Activated CD4-positive, alpha-beta T cell treated with anti-CD3 and anti-CD28 coated beads for 4 hours (primary cell): ENCODE measurements at places on chromosomes 1 and 21.

DNA sequence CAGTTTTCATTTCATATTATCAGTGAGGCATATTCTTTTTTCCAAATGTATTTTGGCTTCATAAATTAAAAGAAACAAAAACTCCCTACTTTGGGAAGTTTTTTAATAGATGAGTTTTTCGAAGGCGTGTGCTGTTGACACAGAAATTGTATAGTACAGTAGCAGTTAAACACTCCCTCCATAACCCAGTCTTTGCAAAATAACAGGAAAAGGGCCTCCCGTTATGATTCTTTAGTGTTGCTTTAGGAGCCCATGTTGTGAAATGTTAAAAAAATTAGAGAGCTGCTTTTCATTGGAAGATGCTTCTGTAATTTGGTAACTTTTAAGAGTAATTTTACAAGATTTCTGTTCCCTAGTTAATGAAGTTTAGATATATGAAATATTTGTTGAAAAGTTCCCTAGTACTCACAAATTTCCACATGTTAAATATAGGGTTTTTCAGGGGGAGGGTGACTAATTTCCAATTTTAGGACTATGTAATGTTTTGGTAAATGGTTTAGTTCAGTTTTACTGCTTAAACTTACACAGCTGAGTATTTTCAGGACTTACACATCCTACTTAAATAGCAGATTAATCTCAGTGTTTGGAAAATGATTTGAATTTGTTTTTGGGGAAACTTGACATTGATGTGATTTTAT lies 2.0 kb downstream of the CAMSAP2 start:
- no peak for DNase-seq

GRCh38 chr1:10319750-10320149 lies 79.1 kb upstream of the PGD start:
- DNase-seq: no peak

DNA sequence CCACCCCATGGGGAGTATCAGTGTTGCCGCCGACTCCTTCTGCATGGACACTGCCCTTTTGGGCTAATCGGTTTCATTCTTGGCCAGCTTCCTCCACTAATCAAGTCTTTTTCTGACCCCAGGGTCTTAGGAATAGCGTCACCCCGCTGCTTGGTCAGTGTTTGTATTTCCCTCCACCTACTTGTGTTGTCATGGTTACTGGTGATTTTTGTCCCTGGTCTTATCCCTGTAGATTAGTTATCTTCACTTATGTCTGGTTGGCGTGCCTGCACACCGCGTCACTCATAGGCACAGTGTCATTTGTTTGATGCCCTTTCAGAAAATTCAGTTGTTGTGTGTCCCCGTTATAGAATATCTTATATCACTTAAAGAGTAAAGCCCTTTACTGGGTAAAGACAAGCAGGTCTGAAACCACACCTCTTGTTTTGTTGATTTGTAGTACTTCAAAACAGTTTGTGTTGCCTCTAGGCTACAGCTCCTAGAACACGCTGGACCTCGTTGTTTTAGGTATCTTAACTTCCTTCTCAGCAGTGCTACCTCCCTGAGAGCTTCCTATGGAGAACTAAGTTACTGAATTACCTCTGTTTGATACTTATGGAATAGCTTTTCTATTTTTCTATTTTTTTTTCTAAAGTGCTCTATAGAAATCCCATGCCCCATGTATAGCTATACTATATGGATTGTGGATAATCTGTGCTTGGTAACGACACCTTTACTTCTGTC lies 868 bp downstream of the PPP1R12B start:
- DNase-seq: peak; percentile 5

GRCh38 chr21:33292724-33293123 lies 26.6 kb downstream of the IL10RB start:
- DNase-seq: no peak

GRCh38 chr1:42379794-42380585 lies 602 bp upstream of the RIMKLA start:
- no peak for DNase-seq

- no peak for DNase-seq
These were observed 36.6 kb downstream of the SLAMF6 start for GRCh38 chr1:160486453-160486852.

DNA sequence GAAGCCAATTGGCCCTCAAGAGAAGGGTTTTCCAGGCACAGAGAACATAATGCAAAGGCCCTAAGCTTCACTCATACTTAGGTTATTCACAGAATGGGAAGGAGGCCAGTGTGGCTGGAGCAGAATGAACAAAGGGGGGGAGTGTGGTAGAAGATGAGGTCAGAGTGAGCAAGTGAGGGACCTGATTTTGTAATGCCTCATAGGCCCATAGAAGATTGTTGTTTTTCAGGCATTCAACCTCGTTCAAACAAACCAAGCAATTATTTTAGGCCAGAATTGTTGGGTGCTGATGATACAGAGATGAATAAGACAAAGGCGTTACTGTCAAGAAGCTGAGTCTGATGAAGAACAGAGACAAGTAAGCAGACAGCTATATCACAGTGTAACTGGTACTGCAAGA lies 54.5 kb upstream of the RAP1A start:
- no peak for DNase-seq

GRCh38 chr1:115690972-115691371 lies 49.2 kb downstream of the VANGL1 start:
- DNase-seq: no peak

- DNase-seq: no peak
These were observed 92.1 kb downstream of the MAB21L3 start for GRCh38 chr1:116203181-116203723.

- DNase-seq: no peak
These were observed 69.9 kb upstream of the WDR26 start for GRCh38 chr1:224504297-224505041.

DNA sequence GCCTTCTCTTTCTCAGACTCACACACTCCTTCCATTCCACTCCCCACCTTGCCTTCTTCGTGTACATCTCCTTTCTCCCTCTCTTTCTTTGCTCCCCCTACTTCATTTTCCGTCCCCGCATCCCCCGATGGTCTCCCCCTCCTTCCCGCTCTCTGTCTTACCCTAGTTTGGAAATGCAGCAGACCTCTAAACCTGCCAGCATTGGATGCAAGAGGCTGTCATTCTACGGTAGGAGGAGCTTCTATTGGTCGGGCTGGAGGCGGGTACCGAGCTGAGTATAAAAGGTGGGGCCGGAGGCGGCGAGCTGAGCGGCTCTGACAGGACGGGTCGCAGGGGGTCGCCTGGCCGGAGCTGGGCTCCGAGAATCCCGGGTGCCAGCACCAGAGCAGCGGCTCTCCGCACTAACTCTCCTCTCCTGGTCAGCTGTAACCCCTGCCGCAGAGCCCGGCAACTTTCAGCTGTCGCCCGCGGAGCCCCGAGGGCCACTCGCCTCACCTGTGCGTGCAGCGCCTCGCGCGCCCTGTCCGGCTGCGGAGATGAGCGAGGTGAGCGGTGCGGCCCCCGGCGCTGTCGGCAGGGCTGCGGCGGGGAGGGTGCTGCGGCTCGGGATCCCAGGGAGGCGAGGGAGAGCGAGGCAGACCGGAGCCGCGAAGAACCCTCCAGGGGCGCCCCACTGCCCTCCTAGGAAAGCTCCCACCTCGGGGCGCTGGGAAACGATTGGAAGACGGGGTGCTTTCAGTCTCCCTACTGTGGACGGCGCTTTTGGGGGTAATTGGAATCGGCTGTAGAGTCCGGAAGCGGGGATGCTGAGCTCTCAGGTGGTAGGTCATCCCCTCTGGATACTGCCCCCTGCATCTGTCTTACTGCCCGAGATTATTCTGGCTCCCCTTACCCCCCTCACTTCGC lies at the start of gene PCP4L1:
PCP4L1 (plus strand) TSS at position 307 of the 906 bp plus-strand sequence; CDS start at position 537, 230 bp downstream.
- DNase-seq: peak; percentile 7

GRCh38 chr21:43318841-43319781 lies 107.8 kb downstream of the SIK1 start:
- DNase-seq: no peak

DNA sequence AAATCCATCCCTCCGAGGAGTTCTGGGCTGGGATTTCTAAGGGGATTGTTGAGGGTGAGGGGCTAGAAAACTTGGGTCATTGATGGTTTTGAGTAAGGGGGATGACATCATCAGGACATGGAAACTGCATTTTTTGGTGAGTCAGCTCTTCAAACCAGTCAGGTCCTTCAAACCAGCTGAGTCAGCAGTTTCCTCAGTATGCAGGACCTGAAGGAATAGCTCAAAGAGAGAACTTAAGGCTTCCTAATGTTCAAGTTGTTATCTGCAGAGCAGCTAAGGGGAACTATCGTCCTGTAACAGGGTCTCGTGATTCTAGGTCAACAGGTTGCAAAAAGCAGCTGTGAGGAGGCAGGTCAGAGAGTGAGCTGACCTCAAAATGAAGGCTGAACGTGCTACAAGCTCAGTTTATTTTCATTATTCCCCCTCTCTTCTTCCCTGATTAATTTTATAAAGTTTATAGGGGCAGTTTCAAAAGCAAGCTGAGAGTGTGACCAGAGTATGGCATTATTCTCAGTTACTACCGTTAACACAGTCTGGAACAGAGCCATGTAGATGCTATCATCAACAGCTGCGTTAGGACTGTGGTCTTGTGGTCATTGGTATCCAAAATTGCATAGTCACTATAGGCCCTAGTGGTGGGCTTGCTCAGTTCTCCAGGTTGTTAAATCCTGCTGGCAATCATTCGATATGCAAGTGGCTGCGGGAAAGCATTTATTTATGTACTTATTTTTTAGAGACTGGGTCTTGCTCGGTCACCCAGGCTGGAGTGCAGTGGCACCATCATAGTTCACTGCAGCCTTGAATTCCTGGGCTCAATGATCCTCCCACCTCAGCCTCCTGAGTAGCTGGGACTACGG lies 10.7 kb upstream of the SDC3 start:
- DNase-seq: no peak

DNA sequence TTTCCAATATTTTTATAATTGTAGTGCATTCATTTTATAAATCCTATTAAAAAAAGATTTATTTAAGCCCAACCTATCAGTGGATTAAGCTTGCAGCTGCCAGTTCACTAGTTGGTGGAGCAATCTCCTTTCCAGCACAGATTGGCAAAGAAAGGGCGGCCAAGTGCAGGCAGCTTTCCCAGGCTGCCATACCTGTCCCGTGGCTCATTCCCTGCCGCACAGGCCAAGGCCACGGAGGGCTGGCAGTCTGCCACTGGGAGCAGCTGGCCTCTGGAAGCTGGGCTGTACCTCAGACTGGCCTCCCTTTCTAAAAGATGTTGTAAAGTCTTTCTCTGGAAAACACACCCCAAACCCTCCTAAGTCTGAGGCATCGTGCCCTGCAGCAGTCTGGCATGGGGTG lies 74.2 kb downstream of the SIM2 start:
- DNase-seq: no peak

- DNase-seq: no peak
These were observed 59.4 kb upstream of the CYP2J2 start for GRCh38 chr1:59985911-59986515.

DNA sequence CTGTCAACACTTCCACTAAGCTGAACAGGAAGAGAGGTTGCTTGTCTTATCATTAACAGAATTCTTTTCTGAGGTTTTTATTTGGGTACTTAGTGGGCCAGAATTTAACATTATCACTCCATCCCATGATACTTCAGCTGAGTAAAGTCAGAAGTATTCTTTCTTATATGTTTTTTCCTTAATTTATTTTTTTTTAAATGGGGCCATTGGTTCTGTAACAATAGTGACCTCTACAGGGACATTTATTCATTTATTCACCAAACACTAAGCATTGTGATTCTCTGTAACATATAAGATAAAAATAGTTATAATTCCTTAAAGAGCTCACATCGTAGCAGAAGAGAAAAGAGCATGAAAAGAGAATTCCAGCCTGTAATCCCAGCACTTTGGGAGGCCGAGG lies 9.8 kb downstream of the GREM2 start:
- no peak for DNase-seq

- no peak for DNase-seq
These were observed 10.6 kb upstream of the RGS18 start for GRCh38 chr1:192147696-192148095.

- DNase-seq: peak; percentile 0
These were observed 54.0 kb upstream of the BOLA1 start for GRCh38 chr1:149845416-149845815.

- DNase-seq: peak; percentile 3
These were observed 738 bp upstream of the CDC42BPA start for GRCh38 chr1:227318853-227319607.

DNA sequence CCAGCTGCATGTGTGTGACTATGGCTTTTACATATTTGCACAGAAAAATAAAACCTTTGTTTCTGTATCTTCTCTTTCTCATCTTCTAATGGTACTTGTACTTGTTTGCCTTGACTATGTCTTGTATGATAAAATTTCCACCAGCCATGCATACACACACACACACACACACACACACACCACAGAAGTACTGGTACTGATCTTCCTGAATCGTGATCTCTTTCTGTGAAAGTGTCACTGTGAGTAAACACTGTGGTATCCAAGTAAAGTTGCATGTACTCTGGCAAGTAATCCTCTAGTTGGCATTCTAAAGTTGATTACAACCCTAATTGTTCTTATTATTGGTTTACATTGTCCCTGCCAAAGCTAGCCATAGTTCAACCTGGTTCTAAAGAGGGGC lies 176.7 kb downstream of the CRB1 start:
- no peak for DNase-seq

DNA sequence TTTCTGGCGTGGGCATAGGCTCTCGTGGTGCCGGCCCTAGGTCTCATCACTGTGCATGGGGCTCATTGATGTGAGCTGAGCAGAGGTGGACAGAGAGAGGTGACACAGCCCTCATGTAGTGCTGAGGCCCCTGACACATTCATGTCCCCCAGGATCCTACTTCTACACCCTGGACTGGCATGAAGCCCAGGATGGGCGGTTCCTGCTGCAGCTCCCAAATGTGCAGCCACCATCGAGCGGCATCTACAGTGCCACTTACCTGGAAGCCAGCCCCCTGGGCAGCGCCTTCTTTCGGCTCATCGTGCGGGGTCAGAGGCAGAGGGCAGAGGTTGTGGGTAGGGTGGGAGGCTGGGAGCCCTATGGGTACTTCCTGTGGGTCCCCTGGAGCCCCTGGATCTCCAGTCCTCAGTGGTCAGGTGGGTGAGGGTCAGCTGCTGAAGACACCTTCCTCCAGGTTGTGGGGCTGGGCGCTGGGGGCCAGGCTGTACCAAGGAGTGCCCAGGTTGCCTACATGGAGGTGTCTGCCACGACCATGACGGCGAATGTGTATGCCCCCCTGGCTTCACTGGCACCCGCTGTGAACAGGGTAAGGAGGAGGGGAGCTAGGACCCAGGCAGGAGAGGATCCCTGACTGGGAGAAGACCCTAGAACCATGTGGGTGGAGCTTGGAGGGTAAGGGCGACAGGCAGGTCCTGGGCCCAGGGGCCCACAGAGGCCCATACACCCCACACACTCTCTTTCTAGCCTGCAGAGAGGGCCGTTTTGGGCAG lies 6.1 kb downstream of the TIE1 start:
- no peak for DNase-seq

GRCh38 chr1:183742355-183742754 lies 62.6 kb upstream of the RGL1 start:
- DNase-seq: no peak

GRCh38 chr1:47201179-47201578 lies 11.3 kb upstream of the PDZK1IP1 start:
- no peak for DNase-seq

DNA sequence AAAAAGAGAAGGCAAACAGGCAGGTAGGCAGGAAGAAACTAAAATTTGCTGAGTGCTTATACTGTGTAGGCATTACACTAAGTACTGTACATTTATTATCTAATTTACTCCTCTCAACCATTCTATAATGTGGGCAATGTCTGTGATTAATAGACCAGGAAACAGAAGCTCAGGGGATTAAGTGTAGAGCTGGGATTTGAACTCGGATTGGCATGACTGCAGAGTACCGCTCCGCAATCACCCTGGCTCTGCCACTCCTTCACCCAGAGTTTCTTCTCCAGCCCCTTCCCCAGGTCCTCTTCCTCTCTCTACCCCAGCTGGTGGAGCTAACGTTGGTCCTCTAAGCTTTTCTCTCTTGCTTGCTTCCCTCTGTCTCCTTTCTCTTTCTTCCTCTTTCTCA lies 11.5 kb upstream of the S100A2 start:
- no peak for DNase-seq
